ENCODE measurements at places on chromosomes 7 and 10.

GRCh38 chr7:136857573-136857972, 10.9 kb upstream of the CHRM2 start:
- peak; percentile 59 for DNase-seq

DNA sequence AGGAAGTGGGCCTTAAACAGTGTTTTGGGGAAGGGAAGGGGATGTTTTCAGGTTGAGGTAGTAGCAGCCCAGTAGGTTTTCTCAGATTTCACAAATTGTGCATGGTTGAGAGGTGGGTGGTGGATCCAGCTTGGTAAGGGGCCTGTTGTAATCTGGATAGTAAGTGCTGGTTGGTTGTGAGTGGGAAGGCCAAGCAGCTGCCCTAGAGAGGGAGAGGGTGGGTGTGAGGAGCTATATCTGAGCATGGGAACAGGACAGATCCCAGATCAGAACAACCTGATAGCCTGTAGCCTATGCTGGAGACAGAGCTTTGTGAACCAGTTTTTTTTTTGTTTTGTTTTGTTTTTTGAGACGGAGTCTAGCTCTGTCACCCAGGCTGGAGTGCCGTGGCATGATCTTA, 53.9 kb upstream of the ZMIZ2 start:
- DNase-seq, result no peak

GRCh38 chr7:20647908-20648776, 32.7 kb downstream of the ABCB5 start:
- DNase-seq, result peak; percentile 29

DNA sequence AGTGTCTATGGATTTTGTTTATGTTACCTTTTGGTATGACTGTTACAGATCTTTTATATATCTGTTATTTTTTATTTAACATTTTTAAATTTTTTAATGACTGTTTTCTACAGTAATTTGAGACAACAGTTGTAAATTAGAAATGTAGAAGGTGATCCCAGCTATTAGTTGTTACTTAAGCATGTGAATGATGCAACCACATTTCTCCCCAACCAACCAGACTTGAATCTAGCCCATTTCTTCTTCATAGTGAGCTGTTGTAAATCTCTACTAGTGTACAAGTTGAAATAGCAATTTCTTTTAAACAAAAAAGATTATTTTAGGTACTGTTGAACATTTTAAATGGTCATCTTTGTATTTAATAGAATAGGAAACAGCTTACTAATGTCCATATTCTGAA, 18.0 kb downstream of the TMEM106B start:
- DNase-seq, result no peak

- no peak for DNase-seq
Measured at GRCh38 chr10:17758200-17758599, 6.2 kb downstream of the TMEM236 start.

DNA sequence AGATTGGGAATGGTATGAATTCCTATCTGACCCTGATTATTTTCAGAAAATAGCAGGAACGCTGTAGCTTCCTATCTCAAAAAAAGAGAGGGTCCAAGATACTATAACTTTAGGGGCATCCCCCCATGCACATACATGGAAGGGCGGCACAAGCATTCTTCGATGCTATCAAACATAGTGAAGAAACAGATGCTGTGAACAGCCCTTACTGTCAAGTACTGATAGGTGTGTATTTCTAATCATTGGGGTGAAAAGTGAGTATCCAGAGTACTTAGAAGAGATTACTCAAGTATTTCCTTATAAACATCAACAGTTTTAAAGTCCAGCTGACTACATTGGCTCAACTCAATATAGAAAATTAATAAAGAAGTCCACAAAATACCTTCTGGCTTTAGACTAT, 17.0 kb upstream of the NUP42 start:
- no peak for DNase-seq

DNA sequence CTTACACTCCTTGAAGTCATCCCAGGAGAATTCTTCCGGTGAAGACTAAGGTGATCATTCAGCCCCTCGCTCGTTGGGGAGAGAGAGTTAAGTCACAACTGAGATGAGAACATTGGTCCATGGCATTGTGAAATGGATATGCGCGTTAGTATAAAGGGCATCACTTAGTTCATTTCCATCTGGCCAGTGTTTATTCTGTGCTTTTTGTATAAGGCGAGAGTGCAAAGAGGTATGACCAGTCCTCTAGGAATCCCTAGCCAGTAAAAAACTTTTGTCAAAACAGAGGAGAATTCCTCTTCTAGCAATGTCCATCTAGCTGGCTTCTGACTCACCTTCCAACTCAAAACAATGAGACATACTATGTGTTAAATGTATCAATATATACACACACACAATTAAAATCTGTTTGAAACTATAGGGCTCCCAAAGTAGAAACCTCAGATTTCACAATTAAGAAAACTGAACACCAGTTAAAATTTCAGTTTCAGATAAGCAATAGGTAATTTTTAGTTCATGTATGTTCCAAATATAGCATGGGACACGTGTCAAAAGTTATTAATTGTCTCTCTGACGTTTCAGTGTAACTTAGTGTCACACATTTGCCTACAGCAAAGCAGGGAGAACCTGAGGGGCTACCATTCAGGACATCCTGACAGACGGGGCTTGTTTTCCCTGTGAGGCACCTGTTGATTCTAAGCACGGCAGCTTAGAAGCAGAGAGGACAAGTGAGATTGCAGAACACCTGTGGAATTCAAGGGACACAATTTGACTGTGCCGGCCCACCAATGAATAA, 158.9 kb downstream of the KLF6 start:
- DNase-seq, result no peak

- no peak for DNase-seq
Measured at GRCh38 chr10:132106431-132106830, 40.7 kb downstream of the JAKMIP3 start.
